ENCODE measurements at places on chromosomes 12 and 14.

DNA sequence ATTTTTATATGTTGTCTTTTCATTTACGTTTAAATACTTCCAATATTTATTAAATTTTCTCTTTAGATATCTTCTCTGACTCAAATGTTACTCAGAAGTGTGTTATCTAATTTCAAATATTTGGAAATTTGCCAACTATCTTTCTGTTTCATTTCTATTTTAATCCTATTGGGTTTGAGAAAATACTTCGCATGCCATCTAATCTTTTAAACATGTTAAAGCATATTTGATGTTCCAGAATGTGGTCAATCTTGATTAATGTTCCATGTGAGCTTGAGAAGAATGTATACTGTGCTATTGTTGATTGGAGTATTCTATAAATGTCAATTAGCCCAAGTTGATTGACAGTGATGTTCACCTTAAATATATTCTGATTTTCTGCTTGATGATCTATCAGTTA, 11.9 kb upstream of the DCN start:
- peaks cover 1% of the 10 kb centered on the region for H3K27me3 ChIP-seq
- H3K27ac ChIP-seq, result no peak overlapping the region
- no peak for DNase-seq
- no peaks in the 10 kb centered on the region for H3K36me3 ChIP-seq
- H3K4me3 ChIP-seq, result no peak overlapping the region
- H3K4me1 ChIP-seq, result no peaks in the 10 kb centered on the region

DNA sequence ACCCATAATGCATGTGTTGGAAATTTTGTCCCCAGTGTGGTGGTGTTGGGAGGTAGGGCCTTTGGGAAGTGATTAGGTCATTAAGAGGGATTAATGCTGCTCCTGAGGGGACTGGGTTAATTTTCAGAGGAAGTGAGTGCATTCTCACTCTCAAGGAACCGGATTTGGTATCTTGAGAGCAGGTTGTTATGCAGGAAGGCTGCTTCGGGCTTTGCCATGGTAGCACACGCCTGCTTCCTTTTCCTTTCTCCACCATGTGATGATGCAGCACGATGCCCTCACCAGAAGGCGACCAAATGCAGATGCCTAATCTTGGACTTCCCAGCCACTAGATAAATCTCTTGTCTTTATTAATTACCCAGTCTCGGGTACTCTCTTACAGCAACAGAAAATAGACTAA, 257.1 kb downstream of the SSPN start:
- H3K36me3 ChIP-seq, result peaks cover 10% of the 10 kb centered on the region
- H3K4me1 ChIP-seq, result no peaks in the 10 kb centered on the region
- DNase-seq, result no peak
- H3K27me3 ChIP-seq, result no peaks in the 10 kb centered on the region
- H3K4me3 ChIP-seq, result no peak overlapping the region
- H3K27ac ChIP-seq, result no peak overlapping the region

DNA sequence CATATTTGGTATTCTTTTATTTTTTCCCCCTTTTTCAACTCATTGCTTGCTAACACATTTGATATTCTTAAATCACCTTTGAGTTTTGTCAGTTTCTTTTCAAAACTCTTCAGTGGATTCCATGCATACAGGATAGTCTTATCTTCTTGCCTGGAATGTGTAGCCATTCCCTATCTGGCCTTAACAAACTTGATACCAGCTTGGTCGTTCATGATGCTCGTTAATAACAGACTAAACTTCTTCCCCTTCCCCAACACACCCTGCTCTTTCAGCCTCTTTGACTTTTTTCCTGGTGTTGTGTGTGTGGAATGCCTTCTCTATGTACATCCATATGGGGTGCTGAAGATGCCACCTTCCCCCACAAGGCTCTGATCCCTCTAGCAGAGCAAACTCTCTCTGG, 17.7 kb upstream of the CALM1 start:
- peaks cover 2% of the 10 kb centered on the region for H3K4me1 ChIP-seq
- H3K4me3 ChIP-seq, result no peak overlapping the region
- H3K36me3 ChIP-seq, result no peaks in the 10 kb centered on the region
- DNase-seq, result no peak
- H3K27ac ChIP-seq, result no peak overlapping the region

GRCh38 chr12:11862798-11863197, 207.9 kb upstream of the BCL2L14 start:
- DNase-seq, result no peak
- H3K27ac ChIP-seq, result no peak overlapping the region
- peaks cover 48% of the 10 kb centered on the region for H3K36me3 ChIP-seq
- no peak overlapping the region for H3K4me3 ChIP-seq
- peaks cover 11% of the 10 kb centered on the region for H3K4me1 ChIP-seq

Data from activated CD8-positive, alpha-beta T cell treated with anti-CD3 and anti-CD28 coated beads for 36 hours (primary cell).